ENCODE measurements at places on chromosomes 1 and 21.

DNA sequence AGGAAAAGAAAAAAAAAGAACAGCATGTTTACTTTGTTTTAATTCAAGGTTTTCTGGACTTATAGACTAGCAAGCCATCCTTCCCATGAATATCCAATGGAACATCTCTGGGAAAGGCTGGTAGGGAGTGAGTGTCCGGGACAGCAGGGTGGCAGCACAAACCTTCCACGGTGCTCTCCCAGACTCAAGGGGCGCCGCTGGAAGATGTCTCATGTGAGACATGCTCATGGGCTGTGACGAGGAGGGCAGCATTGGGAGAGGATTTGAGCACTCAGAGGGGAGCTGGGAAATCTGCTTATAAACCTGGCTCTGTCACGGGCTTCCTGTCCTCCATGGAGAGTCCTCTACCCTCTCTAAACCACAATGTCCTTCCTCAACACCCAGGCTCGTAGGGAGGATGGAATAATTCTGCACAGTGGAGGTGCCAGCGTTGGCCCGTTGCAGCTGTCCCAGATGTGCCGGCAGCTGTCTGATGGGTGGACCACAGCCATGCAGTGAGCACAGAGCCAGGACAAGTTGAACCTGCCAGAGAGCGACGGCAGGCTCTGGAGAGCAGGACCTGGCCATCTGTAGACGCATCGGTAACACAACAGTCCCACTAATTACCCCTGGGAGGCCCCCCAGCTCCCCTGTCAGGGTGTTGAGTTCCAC is 100.1 kb upstream of the IGSF21 start:
- DNase-seq, result no peak

GRCh38 chr1:59672851-59673572 is 141.7 kb upstream of the HOOK1 start:
- no peak for DNase-seq

GRCh38 chr1:205220421-205220820 is 7.3 kb upstream of the TMCC2 start:
- no peak for DNase-seq

DNA sequence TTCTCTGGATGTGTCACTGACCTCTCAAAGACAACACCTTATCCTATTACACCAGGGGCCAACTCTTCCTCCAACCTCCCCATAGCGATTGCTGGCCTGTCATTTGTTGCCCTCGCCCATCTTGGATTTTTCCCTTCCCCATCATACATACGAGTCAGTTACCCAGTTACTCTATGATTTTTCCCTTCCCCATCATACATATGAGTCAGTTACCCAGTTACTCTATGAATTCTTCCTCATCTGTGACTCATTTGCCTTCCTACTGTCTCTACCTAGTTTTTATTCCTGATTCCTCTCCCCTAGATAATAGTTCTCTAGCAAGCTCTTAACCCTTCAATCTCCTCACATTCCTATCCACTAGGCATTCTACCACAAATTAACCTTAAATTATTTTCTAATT is 178.8 kb downstream of the NR5A2 start:
- DNase-seq, result no peak

GRCh38 chr1:47725000-47725473 is 272.1 kb downstream of the TRABD2B start:
- DNase-seq, result no peak

DNA sequence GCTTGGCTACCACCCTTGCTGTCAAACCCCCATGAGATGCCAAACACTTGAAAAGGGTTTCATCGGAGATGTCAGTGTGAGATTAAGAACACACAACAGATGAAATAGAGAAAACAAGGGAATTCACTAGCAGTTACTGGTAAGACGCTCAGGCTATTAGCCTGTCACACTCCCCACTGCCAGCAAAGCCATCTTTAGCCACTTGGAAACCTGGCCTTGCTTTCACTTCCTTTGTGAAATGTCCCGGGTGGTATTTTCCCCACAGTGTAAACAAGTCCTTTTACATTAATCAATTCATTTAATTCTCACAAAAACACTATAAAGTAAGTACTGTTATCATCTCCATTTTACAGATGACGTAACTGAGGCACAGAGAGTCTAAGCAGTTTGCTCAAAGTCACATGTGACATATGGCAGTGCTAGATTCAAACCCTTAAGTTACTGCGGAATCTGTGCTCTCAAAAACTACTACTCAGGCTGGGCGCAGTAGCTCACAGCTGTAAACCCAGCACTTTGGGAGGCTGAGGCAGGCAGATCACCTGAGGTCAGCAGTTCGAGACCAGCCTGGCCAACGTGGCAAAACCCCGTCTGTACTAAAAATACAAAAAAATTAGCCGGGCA is 32.7 kb upstream of the KHDRBS1 start:
- no peak for DNase-seq

DNA sequence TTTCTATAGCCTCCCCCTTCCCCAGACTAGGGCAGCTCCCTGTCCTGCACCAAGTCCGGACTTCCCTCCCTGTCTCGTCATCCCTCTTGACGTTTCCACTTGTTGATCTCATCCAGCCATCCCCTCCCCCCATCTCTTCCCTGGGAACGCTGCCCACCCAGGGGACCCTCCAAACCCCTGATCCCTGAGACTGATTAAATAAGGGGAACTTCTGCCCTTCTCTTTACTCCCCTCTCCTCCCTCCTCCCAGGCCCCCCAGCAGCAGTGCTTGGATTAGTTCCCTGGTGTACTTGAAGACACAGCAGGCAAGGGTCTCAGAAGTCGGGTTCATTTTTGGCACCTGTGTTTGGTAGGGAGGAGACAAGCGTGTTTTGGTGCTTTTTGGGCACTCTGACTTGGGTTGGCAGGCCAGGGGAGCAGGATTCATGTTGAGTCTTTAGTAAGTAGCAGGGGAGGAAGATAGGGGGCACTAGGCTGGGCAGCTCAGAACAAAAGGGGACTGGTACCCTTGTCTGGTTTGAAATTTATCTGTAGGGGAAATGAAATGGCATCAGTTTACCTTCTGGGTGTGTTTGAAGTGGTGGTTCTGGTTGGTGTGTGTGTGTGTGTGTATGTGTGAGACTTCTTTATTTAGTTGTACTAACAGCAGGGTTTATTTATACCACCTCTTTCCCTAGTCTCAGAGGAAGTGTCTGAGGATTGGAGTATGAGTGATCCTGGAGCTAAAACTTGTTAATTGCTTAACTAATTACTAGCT is 11.1 kb downstream of the VANGL2 start:
- no peak for DNase-seq

DNA sequence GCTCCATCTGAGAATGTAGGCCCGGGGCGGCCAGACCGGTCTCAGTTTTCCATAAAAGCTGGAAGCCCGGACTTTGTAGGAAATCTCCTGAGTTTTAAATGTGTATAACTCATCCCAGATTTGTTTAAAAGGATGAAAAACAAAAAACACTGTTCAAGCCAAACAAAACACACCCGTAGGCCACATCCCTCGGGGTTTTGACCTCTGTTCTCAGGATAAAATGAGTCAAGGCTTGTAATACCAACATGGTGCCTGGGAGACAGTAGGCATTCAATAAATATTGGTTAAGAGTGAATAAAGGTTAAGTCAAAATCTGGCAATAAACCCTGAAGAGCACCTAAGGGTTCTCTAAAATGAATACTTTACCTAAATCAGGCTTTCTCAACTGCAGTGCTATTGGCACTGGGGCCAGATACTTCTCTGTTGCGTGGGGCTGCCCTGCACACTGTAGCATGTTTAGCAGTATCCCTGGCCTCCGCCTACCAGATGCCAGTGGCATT is 55.0 kb downstream of the KAZN start:
- no peak for DNase-seq

DNA sequence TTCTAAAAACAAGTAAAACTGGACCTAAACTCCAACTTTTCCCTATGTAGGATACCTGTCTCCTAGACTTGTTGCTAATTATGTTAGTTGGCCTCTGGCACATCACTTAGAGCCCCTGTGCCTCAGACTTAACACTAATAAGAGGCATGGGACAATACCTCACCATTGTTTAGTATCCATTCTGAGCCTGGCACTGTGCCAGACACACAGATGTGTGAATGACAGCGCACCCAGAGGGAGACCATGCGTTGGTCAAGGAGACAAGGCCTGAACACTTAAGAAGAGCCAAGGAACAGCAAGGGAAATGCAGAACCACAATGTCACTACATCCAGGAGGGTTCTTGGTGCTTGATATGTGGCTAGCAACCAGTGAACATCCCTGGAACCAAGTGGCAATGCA is 189.1 kb downstream of the FGGY start:
- no peak for DNase-seq

GRCh38 chr1:155871390-155871789 is 12.0 kb downstream of the SYT11 start:
- DNase-seq, result peak; percentile 7

DNA sequence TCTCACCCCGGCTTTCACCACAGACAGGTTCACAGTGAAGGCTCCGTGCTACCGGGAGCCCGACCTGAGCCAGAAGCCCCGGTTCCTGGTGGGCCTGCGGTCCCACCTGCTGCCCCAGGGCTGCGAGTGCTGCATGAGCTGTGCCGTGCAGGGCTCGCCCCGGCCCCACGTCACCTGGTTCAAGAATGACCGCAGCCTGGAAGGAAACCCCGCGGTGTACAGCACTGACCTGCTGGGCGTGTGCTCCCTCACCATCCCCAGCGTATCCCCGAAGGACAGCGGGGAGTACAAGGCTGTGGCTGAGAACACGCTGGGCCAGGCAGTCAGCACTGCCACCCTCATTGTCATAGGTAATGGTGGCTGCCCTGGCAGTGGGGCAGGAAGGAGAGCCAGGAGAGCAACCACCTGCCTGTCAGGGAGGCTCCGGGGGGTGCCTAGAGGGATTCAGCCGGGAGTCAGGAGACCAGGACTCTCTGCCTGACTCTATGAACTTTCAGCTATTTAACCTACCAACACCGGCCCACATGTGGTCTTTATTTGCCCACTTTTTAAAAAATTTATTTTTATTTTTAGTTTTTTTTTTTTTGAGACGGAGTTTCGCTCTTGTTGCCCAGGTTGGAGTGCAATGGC is 36.4 kb downstream of the IGFN1 start:
- DNase-seq, result no peak

- DNase-seq, result peak; percentile 70
Measured at GRCh38 chr1:55064861-55065263, 25.5 kb downstream of the PCSK9 start.

- DNase-seq, result no peak
Measured at GRCh38 chr1:2557482-2558400, 1.6 kb downstream of the TNFRSF14 start.

DNA sequence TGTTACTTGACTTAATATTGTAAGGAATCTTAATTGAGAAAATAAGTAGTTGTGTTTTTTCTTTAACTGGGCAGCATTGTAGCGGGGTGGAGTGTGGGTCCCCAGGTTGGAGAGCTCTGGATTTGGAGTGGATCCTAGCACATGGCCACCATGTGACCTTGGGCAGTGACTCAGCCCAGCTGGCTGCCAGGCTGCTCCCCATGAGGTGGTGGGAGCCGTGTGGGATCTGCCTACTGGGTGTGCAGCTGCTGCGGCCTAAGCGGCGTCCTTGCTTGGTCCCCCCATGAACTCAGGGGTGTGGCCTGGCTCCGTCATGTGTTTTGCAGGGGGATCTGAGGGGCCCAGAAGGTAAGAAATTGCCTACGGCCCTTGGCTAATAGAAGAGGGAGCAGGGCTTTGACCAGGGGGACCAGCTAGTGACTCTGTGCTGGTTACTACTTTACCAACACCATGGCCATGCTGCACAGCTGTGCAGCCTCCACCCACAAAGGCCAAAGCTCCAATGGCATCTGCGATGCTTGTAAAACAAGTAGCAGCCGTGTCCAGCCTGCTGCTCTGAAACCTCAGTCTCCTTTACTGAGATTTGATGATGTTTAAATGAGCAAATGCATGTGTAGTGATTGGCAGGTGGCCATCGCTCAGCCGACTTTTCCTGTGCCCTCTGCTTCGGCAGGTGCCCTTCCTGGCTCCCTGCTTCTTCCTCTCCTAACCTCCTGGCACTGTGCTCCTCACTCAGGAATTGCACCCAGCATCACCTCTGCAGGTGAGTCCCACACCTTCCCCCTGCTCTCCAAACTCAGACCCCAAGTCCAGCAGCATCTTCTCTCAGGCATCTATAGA is 68.3 kb downstream of the ADARB1 start:
- no peak for DNase-seq

DNA sequence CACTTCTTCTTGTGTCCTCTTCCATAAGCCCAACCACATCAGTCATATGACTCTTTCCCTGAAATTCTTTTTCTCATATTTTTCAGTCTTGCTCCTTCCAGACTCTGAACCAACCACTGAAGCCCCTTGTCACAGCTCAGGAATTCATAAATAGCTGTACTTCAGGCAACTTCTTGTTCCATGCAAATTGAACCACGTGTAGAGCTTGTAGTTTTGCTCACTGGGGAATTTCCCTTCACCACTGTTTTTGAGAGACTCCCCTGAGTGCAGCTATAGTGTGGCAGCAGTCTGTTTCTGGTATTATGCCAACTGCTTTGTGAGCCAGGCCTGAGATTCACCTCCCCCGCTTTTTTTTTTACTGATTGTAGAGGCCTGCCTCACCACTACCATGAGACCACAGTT is 150.3 kb upstream of the SPAG17 start:
- DNase-seq, result no peak

DNA sequence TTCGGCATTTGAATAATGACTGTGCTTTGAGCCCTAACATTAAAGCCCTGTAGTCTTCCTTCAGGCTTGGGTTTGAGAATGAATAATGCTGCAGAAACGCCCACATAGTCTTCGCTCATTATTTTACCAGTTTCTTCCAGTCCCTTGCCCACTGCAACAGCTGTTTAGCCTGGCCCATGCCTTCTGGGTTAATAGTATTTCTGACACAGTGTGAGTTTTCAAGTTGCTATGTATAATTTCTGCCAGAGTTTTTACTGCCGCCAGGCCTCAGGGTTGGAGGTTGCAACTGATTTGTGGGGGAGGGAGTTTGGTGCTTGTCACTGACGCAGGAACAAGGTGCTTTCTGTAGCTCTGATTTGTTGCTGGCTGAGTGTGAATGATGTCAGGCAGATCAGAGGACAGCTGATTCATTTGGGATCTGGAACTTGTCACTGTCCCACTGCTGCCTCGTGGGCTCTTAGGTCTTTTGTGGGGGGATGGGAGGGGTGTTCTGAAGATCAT is 109.8 kb downstream of the MAST2 start:
- no peak for DNase-seq

GRCh38 chr21:34745557-34746255 is 76.9 kb downstream of the CLIC6 start:
- DNase-seq, result peak; percentile 72

DNA sequence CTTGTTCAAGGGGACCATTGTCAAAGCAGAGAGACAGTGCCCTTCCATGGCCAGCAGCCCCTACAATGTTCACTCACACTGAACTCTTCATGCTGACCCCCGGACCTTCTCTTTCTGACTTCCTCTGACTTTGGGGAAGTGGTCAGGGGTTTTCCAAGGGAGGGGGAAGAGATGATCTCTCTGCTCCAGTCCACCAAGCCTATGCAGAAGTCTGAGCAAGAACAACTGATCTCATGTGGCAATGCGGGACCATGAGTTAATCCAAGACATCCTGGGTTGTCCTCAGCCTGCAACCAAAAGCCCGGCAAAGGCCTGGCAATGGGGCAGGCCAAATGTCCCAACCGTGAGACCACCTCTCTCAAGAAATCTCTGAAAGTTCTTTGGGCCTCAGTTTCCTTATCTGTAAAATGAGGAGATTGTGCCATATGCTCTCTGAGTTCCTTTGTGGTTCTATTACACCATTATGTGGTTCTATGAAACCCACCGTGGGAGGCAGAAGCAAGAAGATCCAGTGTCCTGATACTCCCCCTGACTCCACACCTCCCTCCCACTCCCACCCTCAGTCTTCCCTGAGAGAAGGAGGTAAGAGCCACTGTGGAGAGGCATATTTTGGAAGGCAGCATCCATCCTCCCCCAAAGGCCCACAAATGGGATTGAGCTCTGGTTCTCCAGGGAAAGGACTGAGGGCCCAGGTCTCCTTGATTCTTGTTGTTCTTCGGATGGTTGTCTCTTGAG is 11.8 kb upstream of the ARHGEF2 start:
- DNase-seq, result no peak

GRCh38 chr1:19068639-19069276 is 112.3 kb upstream of the IFFO2 start:
- DNase-seq, result no peak

Data from NCI-H524 treated with DMSO at 0.1 percent for 48 hours (cell line).